Muscle of arm (tissue), 14 donors: ENCODE measurements at places on chromosomes 3 and 15. TPM values are rescaled to one million over a fixed set of nuclear protein-coding genes. Genes with fewer than 3 reads are reported as not detected.

DNA sequence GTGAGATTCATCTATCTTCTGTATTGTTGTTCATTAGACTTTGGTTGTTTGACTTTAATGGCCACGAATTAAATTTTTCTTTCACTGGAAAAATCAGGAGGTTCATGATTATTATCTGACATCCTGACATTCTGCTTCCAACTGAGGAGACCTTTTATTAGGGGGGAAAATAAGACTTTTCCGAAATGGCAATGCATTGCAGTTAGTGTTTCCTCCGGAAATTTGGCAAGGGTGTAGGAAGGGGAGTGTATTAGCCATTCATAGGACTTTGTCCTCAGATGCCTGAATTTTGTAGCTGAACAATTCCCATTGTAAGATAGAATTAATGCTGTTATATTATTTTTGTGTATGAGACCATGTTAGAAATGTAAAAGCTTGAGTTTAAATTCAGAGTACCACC is 450.6 kb upstream of the TGFBR2 start:
- no peak for DNase-seq

DNA sequence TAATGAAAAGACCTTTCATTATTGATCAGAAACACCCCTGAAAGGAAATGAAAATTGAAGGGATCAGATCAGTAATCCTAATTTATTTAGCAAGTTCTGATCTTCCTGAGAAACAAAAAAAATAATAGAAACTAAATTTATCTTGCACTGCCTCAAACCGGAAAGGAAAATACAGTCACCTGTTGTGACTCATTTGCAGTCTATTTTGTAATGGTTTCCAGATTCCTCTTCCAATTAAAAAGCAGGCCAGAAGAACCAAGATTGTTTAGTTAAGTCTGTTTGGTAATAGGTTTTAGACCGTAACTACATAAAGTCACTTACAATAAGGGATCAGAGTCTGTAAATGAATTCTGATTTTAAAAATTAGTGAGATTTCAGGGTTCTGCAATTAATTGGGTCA is 49.7 kb upstream of the ATOSA start:
- DNase-seq, result no peak

GRCh38 chr15:77599357-77599756 is 33.4 kb downstream of the LINGO1 start:
- DNase-seq, result no peak

GRCh38 chr3:8464668-8465067 is 37.0 kb upstream of the LMCD1 start:
- no peak for DNase-seq

GRCh38 chr3:78660957-78661356 is 1106.8 kb downstream of the ROBO1 start:
- DNase-seq, result no peak

GRCh38 chr3:10937141-10937825 is 55.3 kb upstream of the SLC6A1 start:
- DNase-seq, result no peak

GRCh38 chr15:46552316-46552715 is 917.5 kb downstream of the SQOR start:
- no peak for DNase-seq

- no peak for DNase-seq
Measured at GRCh38 chr3:136074546-136075170, 109.1 kb downstream of the PPP2R3A start.

GRCh38 chr3:123700791-123701722 is 116.2 kb upstream of the HACD2 start:
- DNase-seq, result no peak

DNA sequence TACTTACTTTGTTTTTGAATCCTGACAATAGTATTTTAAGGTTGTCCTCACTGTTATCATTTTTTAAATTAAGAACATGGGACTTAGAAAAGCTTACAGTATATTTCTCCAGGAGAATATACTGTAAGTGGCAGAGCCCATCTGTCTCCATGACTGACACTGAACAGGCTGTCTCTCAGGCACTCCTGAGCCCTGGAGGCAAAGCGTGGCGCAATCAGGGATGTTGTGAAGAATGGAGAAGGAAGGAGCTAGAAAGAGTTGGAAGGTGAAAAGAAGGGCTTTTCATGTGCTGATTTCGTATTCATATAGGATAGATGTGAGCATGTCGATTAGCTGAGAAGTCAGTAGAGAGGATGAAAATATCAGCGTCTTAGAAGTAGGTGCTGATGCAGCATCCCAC is 41.5 kb downstream of the FGF12 start:
- no peak for DNase-seq

DNA sequence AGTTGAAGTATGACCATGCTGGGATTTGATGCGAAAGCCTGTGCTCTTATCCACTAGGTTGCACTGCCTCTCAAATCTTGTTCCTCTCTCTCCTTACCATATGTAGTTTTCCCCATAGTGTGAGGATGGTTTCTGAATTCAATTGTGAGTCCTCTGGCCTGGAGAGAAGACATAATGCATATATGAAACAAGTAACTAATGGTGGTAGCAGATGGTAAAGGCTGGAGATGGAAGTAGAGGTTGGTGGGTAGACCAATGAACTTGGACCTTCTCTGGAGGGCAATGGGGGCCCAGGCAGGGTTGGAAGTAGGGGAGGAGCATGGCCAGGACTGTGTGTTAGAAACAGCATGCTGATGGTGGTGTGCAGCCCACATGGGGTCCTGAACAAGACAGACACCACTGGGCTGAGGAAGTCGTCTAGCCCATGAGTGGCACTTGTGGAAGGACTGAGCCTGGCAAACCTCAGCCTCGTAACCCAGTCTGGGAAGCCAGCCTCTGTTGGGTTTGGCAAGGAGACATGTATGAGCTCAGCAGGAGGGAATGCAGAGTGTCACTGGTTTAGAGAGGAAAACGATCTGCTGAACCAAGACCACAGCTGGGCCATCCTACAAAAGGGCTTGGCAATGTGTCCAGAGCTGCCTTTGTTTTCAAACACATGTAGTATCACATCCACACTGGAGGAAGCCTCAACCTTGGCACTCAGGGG is 18.5 kb upstream of the LMCD1 start:
- DNase-seq, result peak; percentile 72

DNA sequence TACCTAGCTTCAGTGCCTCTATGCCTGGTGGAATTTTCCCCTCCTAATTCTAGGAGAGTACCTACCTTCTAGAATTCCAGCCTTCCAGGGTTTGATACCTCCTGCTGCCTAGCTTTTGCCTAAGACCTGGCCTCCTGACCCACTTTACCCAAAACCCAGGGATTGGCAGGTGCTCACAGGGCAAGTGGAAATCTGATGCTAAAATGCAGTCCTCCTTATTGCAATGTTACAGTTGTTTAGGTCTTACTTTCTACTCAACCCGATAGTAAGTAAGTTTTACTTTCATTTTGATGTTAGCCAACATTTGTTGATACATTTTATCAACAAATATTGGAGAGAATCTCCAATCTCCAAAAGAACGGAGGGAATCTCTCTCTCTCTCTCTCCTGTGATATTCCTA is 275.9 kb downstream of the DOCK3 start:
- DNase-seq, result no peak

- DNase-seq, result no peak
Measured at GRCh38 chr15:98842973-98843285, 164.7 kb downstream of the PGPEP1L start.

DNA sequence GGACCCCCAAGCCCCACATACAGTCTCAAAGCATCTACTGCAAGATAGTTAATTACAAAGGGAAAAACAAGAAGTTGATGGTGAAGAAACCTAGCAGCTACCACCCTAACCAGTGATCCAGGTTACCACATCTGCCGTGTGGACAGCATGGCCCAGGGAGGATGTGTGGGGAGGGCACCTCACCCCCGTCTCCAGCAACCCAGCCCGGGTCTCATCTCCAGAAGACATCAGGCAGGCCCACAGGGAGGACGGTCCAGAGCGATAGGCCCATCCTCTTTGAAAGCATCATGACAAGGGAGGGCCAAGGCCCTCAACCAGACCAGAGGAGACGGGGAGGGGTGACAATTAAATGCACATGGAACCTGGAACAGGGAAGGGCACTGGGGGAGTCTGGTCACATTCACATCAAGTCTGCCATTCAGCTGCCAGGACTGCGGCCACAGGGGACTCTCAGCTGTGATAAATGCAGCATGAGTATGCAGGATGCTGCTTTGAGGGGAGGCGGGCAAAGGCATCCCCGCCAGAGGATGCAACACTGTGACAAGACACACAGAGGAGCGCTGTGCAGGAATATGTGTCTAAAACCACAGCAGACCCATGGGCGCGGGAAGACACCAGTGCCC is 18.8 kb downstream of the ZXDC start:
- no peak for DNase-seq

DNA sequence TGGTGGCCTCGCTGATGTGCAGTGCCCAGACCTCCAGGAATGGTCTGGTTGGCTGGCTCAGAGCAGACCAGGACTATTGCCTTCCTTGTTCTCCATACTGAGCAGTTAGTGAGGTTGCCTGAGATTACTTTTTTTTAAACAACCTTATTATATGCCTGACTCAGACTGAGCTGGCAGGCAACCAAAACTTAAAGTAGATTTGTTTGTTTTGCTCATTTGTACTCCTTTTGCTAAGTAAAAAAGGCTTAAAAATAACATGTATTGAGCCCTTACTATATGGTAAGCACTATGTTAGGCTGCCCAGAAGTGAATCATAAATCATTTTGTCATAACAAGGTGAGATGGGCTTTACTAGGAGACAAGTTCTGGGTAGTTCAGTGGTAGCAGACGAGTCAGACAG is 92.4 kb downstream of the GHSR start:
- peak; percentile 35 for DNase-seq

- DNase-seq, result no peak
Measured at GRCh38 chr15:68341760-68342725, 64.5 kb downstream of the FEM1B start.

DNA sequence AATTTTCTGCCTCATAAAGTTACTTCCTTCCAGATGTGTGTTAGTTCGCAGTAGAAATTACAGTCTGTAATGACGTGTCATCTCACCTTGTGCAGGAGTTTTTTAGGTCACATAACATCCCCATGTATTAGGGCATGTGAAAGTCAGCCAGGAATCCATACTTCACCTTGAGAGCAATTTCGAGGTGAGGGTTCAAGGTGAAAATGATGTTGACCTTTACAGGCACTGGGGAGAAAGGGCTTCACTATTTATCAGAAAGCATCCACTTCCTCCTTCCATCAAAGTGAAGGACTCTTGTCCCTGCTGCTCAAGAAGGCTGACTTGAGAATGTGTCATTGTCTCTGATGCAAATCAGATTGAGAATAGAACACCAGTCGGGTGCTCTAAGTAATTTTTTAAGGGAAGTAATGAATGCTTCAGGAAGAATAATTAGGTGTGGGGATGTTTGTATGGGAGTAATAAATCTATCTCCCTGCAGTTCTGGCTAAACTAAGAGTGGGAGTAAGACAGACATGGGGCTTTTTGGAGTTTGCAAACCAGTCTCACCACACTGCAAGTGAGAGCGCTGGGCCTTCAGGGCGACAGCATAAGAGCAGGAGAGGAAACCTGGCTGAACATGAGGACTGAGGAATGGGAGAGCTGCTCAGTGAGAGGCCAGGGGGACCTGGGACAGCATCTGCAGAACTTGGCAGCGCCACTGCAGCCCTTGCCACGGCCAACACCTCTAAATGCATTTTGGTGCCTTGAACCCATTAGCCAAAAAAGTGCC is 85.9 kb upstream of the IL12A start:
- DNase-seq, result no peak

GRCh38 chr3:123809597-123809996 is 74.5 kb downstream of the MYLK start:
- no peak for DNase-seq

GRCh38 chr15:57504599-57504940 is 87.1 kb upstream of the MYZAP start:
- no peak for DNase-seq

- no peak for DNase-seq
Measured at GRCh38 chr3:18024715-18025114, 282.3 kb upstream of the TBC1D5 start.

DNA sequence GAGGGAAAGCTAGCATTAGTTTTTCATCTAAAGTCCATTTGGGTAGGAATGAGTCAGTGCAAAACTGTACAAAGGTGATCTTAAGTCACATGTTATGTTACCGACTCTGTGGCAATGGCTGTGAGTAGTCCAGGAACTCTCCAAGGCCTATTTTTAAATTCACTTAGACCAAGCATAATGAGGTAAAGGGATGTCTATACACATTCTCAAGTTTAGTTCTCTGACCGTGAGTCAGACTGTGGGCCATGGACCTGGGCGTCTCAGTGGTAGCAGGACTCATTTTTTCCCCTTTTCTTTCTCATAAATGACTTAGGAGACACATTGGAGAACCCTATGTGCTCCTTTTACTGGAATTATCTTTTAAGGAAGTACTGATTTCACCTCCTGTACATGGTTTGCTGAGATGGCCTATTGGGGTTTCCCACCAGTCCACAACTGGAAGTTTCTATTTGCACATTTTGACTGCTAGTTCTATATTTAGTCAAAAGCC is 488.7 kb upstream of the TPRG1 start:
- no peak for DNase-seq

- no peak for DNase-seq
Measured at GRCh38 chr3:47622671-47623461, 44.2 kb upstream of the CSPG5 start.

DNA sequence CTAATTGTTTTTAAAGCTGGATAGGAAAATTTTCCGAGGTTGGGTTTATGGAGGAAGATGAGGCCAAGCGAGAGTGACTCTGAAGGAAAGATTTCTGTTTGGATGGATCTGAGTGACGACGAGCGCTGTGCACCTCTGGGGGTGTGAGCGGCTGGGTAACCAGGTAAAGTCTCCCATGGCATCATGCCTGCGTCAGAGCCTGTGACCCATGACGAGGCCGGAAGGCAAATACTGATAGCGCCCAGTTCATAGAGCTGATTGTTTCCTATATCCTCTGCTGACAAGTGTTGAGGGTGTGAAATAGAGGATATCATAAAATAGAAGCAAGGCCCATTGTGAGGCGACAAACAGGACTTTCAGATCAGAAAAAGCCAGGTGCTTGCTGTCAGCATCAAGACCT is 33.7 kb upstream of the MAGEF1 start:
- DNase-seq, result no peak

GRCh38 chr3:138593488-138594149 is 441 bp downstream of the CEP70 start:
- no peak for DNase-seq

DNA sequence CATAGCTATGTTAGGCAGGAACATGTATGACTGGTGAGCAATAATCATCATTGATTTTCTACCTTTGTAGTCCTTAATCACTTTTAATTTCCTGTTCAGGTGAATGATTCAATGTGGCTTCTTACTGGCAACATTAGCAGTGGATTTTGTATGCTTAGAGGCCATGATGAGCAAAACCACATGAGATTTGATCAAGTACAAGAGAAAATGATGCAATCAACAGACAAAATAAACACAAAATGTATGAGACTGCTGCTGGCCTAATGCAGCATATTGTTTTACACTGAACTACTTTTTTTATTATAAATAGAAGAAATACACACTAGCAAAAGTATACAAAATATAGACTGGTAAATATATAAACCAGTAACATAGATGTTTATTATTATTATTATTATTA is 47.5 kb upstream of the SI start:
- DNase-seq, result no peak

ST8SIA2 gene
- 12.1 TPM for polyA plus RNA-seq

IL12A gene
- polyA plus RNA-seq, result not detected

SAXO2 gene
- 3.5 TPM for polyA plus RNA-seq

SCAMP5 gene
- polyA plus RNA-seq, result 5.1 TPM

ZXDC gene
- 28.1 TPM for polyA plus RNA-seq

COL7A1 gene
- 30.6 TPM for polyA plus RNA-seq

TF gene
- 3.0 TPM for polyA plus RNA-seq

SNURF gene
- 38.3 TPM for polyA plus RNA-seq

EBLN2 gene
- polyA plus RNA-seq, result not detected

ATP13A5 gene
- 0.43 TPM for polyA plus RNA-seq
